Neural progenitor cell (in vitro differentiated cells): ENCODE measurements at places on chromosomes 16 and 17. TPM values are rescaled to one million over a fixed set of nuclear protein-coding genes. Genes with fewer than 3 reads are reported as not detected.

The MIS12 gene
- 36.5 and 53.7 TPM in 2 replicates for total RNA-seq

The HAP1 gene
- 0.45 and 1.7 TPM in 2 replicates for total RNA-seq

The AATK gene
- 0.32 and 4.4 TPM in 2 replicates for total RNA-seq

The P2RX5 gene
- 0.68 TPM in 1 of 2 replicates, not detected in the other for total RNA-seq

The ARHGAP44 gene
- total RNA-seq, result 8.7 and 10.6 TPM in 2 replicates

The MYH2 gene
- 0.19 and 0.37 TPM in 2 replicates for total RNA-seq

The ABCA10 gene
- 0.09 and 0.21 TPM in 2 replicates for total RNA-seq

DNA sequence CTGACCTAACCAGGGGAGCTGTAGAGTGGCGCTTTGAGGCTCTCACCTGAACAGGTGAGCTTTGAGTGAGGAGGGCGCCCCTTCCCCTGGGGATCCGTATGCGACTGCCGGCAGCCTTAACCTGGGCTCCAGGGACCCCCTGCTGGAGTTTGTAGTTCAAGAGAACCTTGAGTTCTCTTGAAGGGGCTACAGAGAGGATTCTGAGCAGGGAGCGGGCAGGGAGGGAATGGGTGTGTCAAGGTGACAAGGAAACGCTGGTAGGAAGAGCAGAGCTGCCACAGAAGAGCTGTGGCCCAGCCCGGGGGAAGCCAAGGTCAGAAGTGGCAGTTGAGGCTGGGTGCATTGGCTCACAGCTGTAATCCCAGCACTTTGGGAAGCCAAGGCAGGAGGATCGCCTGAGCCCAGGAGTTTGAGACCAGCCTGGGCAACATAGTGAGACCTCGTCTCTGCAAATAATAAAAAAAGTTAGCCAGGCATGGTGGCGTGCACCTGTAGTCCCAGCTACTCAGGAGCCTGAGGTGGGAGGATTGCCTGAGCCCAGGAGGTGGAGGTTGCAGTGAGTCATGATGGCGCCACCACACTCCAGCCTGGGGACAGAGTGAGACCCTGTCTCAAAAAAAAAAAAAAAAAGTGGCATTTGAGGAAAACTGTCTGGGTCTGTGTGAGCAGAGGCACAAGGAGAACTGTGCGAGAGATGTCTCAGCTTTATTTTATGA is 1.2 kb downstream of the LLGL2 start:
- peak; percentile 42 for DNase-seq
- peak overlapping the region; percentile 87 for H3K4me3 ChIP-seq
- peaks cover 7% of the 10 kb centered on the region for H3K4me1 ChIP-seq
- H3K27me3 ChIP-seq, result no peaks in the 10 kb centered on the region

DNA sequence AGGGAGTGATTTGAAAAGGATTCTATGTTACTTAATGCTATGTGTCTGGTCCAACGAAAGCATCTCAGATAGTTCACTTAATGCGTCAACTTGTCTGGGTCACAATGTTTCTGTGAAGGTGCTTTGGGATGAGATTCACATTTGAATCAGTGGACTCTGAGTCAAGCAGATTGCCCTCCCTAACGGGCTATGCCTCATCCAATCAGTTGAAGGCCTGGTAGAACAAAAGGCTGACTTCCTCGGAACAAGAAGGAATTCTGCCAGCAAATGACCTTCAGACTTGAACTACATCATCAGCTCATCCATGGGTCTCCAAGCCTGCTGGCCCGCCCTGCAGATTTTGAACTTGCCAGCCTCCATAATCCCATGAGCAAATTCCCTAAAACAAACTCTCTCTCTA is 15.2 kb downstream of the EMP2 start:
- no peak for DNase-seq
- H3K27ac ChIP-seq, result no peak overlapping the region
- no peaks in the 10 kb centered on the region for H3K27me3 ChIP-seq
- no peaks in the 10 kb centered on the region for H3K36me3 ChIP-seq
- H3K4me1 ChIP-seq, result no peaks in the 10 kb centered on the region
- no peak overlapping the region for H3K4me3 ChIP-seq

DNA sequence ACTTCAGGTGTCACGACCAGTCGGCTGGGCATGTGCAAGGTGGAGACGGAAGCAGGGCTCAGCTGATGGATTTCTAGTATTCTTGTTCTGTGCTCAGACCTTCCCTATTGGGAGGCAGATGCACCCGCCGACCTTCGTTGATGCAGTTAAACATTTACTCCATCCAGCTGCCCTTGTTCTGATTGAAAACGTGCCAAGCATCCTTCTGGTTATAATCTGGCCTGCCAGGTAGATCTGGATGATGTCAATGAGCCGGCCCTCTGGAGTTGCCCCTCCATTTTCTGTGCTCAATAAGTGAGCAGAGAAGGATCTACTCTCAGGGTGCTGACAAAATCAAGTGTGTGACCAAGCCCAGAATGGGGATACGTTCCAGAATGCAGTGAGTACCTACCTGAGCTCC is 38.3 kb downstream of the CCDC182 start:
- peaks cover 15% of the 10 kb centered on the region for H3K4me1 ChIP-seq
- no peak for DNase-seq
- H3K27ac ChIP-seq, result no peak overlapping the region
- no peak overlapping the region for H3K4me3 ChIP-seq

DNA sequence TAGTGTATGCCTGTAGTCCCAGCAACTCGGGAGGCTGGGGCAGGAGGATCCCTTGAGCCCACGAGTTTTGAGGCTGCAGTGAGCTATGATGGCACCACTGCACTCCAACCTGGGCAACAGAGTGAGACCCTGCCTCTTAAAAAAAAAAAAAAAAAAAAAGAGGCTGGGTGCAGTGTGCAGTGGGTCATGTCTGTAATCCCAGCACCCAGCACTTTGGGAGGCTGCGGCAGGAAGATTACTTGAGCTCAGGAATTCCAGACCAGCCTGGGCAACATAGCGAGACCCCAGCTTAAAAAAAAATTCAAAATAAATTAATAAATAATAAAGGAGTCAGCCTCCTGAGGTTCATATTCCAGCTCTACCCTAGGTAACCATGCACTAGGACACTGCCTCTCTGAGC is 9.6 kb upstream of the CNOT1 start:
- H3K27ac ChIP-seq, result no peak overlapping the region
- no peak overlapping the region for H3K4me3 ChIP-seq
- H3K27me3 ChIP-seq, result no peaks in the 10 kb centered on the region
- no peak for DNase-seq
- H3K36me3 ChIP-seq, result no peaks in the 10 kb centered on the region

GRCh38 chr17:74088934-74089329 is 114.5 kb upstream of the RPL38 start:
- H3K27ac ChIP-seq, result no peak overlapping the region
- H3K36me3 ChIP-seq, result no peaks in the 10 kb centered on the region
- H3K27me3 ChIP-seq, result no peaks in the 10 kb centered on the region
- no peak for DNase-seq
- H3K4me3 ChIP-seq, result no peak overlapping the region

- no peaks in the 10 kb centered on the region for H3K36me3 ChIP-seq
- no peaks in the 10 kb centered on the region for H3K4me1 ChIP-seq
- no peak overlapping the region for H3K27ac ChIP-seq
- H3K27me3 ChIP-seq, result no peaks in the 10 kb centered on the region
- no peak overlapping the region for H3K4me3 ChIP-seq
Observed at GRCh38 chr17:82804442-82805191, 35.2 kb downstream of the ZNF750 start.

- H3K27me3 ChIP-seq, result peaks cover 11% of the 10 kb centered on the region
- H3K27ac ChIP-seq, result no peak overlapping the region
- H3K4me3 ChIP-seq, result no peak overlapping the region
- no peaks in the 10 kb centered on the region for H3K4me1 ChIP-seq
Observed at GRCh38 chr17:47262586-47262985, 9.0 kb downstream of the ITGB3 start.

GRCh38 chr17:50130559-50131305 is 772 bp upstream of the SAMD14 start:
- H3K4me3 ChIP-seq, result peak overlapping the region; percentile 86
- DNase-seq, result peak; percentile 37
- H3K4me1 ChIP-seq, result peaks cover 19% of the 10 kb centered on the region
- H3K36me3 ChIP-seq, result no peaks in the 10 kb centered on the region

GRCh38 chr17:66115246-66115645 is 76.7 kb downstream of the CEP112 start:
- no peak for DNase-seq
- no peak overlapping the region for H3K4me3 ChIP-seq
- no peaks in the 10 kb centered on the region for H3K27me3 ChIP-seq
- peaks cover 9% of the 10 kb centered on the region for H3K36me3 ChIP-seq

- H3K4me3 ChIP-seq, result no peak overlapping the region
- DNase-seq, result no peak
- no peaks in the 10 kb centered on the region for H3K36me3 ChIP-seq
- H3K4me1 ChIP-seq, result no peaks in the 10 kb centered on the region
- H3K27ac ChIP-seq, result no peak overlapping the region
- H3K27me3 ChIP-seq, result no peaks in the 10 kb centered on the region
Observed at GRCh38 chr16:898761-899682, 71.8 kb downstream of the LMF1 start.

- H3K36me3 ChIP-seq, result no peaks in the 10 kb centered on the region
- peaks cover 2% of the 10 kb centered on the region for H3K4me1 ChIP-seq
- peak; percentile 85 for DNase-seq
- no peak overlapping the region for H3K4me3 ChIP-seq
Observed at GRCh38 chr16:4506450-4506849, 30.3 kb downstream of the HMOX2 start.

- H3K36me3 ChIP-seq, result no peaks in the 10 kb centered on the region
- DNase-seq, result no peak
- no peaks in the 10 kb centered on the region for H3K27me3 ChIP-seq
- H3K4me3 ChIP-seq, result no peak overlapping the region
- no peak overlapping the region for H3K27ac ChIP-seq
Observed at GRCh38 chr17:73584049-73584448, 60.2 kb downstream of the SDK2 start.

DNA sequence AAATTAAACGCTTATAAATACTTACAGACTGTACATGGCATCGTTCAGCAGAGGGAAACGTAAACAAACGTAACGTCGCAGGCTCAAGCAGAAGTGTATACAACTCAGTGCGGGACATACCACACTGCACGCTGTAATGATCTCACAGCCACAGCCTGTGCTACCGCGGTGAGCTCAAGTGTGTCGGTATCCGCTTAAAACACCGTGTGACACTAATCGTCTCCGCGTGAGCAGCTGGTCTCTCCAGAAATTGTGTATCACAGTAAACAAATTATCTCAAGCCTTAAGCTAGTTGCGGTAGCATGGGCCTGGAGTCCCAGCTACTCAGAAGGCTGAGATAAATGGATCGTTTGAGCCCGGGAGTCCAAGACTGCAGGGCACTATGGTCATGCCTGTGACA is 115.3 kb downstream of the ANKRD11 start:
- peak; percentile 24 for DNase-seq
- peaks cover 28% of the 10 kb centered on the region for H3K4me1 ChIP-seq
- H3K36me3 ChIP-seq, result no peaks in the 10 kb centered on the region
- no peak overlapping the region for H3K4me3 ChIP-seq

- no peaks in the 10 kb centered on the region for H3K27me3 ChIP-seq
- no peaks in the 10 kb centered on the region for H3K36me3 ChIP-seq
- no peak overlapping the region for H3K27ac ChIP-seq
- no peak for DNase-seq
- H3K4me1 ChIP-seq, result no peaks in the 10 kb centered on the region
Observed at GRCh38 chr17:59238906-59239305, 18.6 kb downstream of the GDPD1 start.

GRCh38 chr17:63675607-63676546 is 24.0 kb downstream of the LIMD2 start:
- H3K27me3 ChIP-seq, result no peaks in the 10 kb centered on the region
- H3K27ac ChIP-seq, result no peak overlapping the region
- H3K4me3 ChIP-seq, result no peak overlapping the region

- DNase-seq, result peak; percentile 89
- H3K27ac ChIP-seq, result peak within 1 kb of the TSS; percentile 46
- H3K36me3 ChIP-seq, result no peaks in the 10 kb centered on the region
- peaks cover 6% of the 10 kb centered on the region for H3K4me1 ChIP-seq
- H3K27me3 ChIP-seq, result peaks cover 8% of the 10 kb centered on the region
Observed at GRCh38 chr17:16353317-16354174, at the start of gene CENPV. CENPV (minus strand) TSS chr17:16353469; CDS start chr17:16353436, 33 bp downstream.

GRCh38 chr16:17194190-17194780 is 276.5 kb downstream of the XYLT1 start:
- no peaks in the 10 kb centered on the region for H3K36me3 ChIP-seq
- peaks cover 4% of the 10 kb centered on the region for H3K4me1 ChIP-seq
- DNase-seq, result peak; percentile 82
- no peak overlapping the region for H3K4me3 ChIP-seq
- H3K27me3 ChIP-seq, result no peaks in the 10 kb centered on the region

DNA sequence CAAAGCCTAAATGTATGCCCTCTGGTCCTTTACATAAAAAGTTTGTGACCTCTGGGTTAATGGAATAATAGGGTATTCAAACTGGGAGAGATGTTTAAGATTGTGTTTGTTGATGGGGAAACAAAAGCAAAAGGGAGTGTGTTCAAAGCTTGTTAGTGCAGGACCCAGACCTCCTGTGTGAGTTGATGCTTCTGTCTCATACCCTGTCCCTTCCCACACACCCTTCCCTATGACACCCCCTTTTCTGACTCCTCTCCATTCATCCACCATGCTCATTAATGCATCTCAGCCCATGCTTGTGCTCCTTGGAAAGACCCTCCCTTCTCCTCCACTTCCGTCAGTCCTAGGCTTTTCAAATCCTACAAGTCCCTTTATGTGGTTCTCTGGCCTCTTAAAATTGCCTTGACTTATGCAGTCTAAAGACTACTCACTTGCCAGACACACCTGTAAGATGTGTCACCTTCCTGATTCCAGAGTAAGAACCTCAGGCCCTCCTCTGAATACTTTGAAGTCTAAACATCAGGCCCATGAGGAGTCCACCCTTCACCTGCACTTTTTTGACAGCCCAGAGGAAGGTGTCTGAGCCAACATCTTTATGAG is 128.0 kb upstream of the CACNG5 start:
- no peak overlapping the region for H3K4me3 ChIP-seq
- H3K27me3 ChIP-seq, result no peaks in the 10 kb centered on the region
- H3K27ac ChIP-seq, result peak overlapping the region; percentile 29

DNA sequence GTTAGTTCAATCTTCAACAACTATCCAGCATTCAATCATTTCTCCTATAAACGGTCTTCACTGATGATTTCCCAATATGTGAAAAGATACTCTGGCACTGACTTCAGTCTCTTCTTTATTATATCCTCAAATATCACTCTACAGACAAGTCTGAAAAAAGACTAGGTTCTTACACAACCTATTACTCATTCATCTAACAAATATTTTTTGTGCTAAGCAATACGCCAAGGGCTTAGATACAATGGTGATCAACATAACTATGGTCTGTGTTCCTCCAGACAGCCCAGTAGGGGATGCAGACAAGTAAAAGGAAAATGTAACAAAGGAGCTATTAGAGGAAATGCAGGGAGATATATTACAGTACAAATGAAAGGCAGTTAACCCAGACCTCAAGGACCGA is 63.9 kb downstream of the MYO1D start:
- H3K27me3 ChIP-seq, result no peaks in the 10 kb centered on the region
- no peak overlapping the region for H3K27ac ChIP-seq
- H3K4me3 ChIP-seq, result no peak overlapping the region
- H3K36me3 ChIP-seq, result no peaks in the 10 kb centered on the region
- DNase-seq, result no peak

GRCh38 chr17:82703036-82703745 is 4.7 kb upstream of the RAB40B start:
- H3K4me1 ChIP-seq, result no peaks in the 10 kb centered on the region
- no peak for DNase-seq
- no peak overlapping the region for H3K4me3 ChIP-seq
- no peaks in the 10 kb centered on the region for H3K36me3 ChIP-seq
- no peak overlapping the region for H3K27ac ChIP-seq

- H3K27ac ChIP-seq, result no peak overlapping the region
- no peak overlapping the region for H3K4me3 ChIP-seq
- peaks cover 6% of the 10 kb centered on the region for H3K4me1 ChIP-seq
- H3K36me3 ChIP-seq, result no peaks in the 10 kb centered on the region
- DNase-seq, result no peak
Observed at GRCh38 chr17:65401561-65401960, 159.9 kb downstream of the AXIN2 start.
